Caco-2 (cell line): ENCODE measurements at places on chromosomes 3 and 15.
A peak's percentile ranks its signal among the peaks of the same experiment; 100 is the strongest.

GRCh38 chr3:69684309-69684961, 54.8 kb upstream of the MITF start:
- DNase-seq: no peak

- no peak for DNase-seq
Observed at GRCh38 chr3:24263069-24263668, 231.5 kb downstream of the THRB start.

- DNase-seq: no peak
Observed at GRCh38 chr3:99818818-99819217, 1.2 kb downstream of the CMSS1 start.

DNA sequence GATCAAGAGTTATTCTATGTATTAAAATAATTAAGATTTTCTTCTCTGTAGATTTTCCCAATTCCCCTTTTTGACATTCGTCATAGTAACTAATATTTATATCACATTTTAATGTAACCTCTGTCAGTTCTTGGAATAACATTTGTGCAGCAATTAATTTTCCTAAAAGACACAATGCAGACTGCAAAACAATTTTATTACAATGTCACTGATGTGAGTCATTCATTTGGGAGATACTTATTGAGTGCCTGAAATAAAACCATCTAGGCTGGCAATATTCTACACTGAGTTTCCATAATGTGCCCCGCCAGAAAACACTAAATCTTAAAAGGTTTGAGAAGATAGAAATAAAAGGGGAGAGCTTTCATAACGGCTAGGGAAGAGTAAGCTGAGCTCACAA, 6.7 kb upstream of the USP13 start:
- no peak for DNase-seq

DNA sequence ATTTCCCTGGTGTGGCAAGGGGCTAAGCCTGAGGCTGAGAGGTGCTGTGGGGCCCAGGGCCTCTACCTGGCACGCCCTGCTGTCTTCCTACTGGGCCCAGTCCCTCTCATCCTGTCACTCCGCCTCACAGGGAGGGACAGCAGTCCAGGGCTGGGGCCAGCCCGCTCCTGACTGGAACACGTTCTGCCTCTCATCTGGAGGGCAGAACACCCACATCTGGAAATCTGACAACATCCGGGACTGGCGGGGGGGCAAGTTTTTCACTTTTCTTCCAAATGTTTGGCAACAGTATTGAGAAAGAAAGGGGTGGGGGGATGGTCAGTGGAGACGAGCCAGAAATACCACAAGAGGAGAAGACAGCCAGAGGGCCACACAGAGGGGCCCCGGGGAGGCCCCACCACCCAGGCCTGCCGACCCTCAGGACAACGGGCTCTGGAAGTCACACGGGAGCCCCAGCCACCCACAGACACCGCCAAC, 1.8 kb upstream of the MYL3 start:
- DNase-seq: peak; percentile 49

- no peak for DNase-seq
Observed at GRCh38 chr3:62073038-62073437, 300.3 kb downstream of the FEZF2 start.

GRCh38 chr3:55059027-55059629, 131.3 kb upstream of the LRTM1 start:
- no peak for DNase-seq

- DNase-seq: no peak
Observed at GRCh38 chr3:10349801-10350200, 28.9 kb upstream of the SEC13 start.

DNA sequence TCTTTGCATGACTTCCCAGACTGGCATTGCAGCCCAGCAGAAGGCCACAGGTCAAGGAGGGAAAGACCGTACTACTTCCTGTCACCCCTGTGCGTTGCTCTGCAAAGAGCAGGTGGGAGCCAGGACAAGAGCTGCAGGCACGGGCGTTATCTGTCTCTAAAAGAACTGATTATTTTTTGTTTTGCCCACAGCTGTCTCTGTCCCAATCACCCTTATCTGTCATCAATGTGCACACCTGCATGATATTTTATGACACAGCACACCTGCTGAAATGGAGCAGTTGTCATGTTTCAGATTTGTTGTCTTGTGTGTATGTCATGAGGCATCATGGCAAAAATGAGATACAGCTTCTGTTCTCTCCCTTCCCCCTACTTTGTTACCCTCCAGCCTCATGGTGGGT, 58.8 kb downstream of the SLCO3A1 start:
- DNase-seq: no peak

DNA sequence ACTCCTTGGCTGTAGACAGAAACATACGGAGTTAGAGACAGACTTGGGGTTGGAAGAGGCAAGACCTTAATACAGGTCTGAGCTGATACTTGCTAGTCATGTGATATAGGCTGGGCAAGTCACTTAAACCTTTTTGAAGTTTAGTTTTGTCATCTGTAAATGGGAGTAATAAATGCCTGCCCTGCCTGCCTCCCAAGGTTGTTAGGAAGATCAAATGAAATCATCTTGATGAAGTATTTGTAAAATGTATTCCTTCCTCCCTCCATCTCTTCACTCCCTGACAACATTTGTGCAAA, 2.9 kb downstream of the PXK start:
- no peak for DNase-seq

- DNase-seq: no peak
Observed at GRCh38 chr3:44326019-44326418, 12.5 kb upstream of the TCAIM start.

GRCh38 chr3:14418296-14419250, 16.2 kb downstream of the SLC6A6 start:
- DNase-seq: peak; percentile 89

- no peak for DNase-seq
Observed at GRCh38 chr3:125035217-125035616, 20.6 kb downstream of the HEG1 start.

DNA sequence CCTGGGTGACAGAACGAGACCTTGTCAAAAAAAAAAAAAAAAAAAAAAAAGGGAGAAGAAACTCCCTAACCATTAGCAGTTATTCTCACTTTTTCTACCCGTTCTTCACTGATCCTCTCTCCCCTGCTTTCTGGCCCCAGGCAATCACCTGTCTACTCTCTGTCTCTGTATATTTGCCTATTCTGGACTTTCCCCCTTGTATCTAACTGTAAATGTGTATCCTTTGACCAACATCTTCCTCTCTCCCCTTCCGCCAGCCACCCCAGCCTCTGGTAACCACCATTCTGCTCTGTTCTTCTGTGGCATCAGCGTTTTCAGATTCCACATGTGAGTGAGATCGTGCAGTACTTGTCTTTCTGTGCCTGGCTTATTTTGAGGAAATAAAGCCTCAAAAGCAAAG, 6.9 kb downstream of the CYFIP1 start:
- DNase-seq: peak; percentile 76

DNA sequence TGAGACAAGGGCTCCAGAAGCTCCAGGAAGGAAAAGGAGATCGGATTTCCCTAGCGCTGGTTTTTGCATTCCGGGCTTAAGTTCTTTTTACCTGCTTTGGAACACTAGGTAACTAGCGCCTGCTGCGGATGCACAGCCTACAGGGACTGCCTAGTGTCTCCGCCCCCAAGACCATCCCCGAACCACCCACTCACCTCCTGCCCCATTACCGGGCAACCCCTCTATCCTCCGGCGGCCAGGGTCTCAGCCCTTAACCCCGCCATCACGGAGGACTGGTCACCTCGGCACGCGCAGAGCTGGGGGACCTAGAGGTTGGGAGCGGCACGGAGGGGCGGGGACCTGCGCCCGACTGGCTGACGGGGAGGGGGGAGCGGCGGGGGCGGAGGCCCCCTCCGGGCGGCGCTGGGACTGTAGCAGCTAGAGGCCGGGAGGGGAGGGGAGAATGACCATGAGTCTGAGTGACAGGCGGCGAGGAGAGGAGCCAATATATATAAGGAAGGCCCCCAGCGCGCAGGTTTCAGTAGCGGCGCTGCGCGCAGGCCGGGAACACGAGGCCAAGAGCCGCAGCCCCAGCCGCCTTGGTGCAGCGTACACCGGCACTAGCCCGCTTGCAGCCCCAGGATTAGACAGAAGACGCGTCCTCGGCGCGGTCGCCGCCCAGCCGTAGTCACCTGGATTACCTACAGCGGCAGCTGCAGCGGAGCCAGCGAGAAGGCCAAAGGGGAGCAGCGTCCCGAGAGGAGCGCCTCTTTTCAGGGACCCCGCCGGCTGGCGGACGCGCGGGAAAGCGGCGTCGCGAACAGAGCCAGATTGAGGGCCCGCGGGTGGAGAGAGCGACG, at the start of gene DLL4:
DLL4 (plus strand) TSS at position 520 of the 839 bp plus-strand sequence. CDS start 329 bp downstream, outside the sequence.
- peak; percentile 94 for DNase-seq

GRCh38 chr15:34696506-34696905, 58.3 kb downstream of the GJD2 start:
- no peak for DNase-seq

DNA sequence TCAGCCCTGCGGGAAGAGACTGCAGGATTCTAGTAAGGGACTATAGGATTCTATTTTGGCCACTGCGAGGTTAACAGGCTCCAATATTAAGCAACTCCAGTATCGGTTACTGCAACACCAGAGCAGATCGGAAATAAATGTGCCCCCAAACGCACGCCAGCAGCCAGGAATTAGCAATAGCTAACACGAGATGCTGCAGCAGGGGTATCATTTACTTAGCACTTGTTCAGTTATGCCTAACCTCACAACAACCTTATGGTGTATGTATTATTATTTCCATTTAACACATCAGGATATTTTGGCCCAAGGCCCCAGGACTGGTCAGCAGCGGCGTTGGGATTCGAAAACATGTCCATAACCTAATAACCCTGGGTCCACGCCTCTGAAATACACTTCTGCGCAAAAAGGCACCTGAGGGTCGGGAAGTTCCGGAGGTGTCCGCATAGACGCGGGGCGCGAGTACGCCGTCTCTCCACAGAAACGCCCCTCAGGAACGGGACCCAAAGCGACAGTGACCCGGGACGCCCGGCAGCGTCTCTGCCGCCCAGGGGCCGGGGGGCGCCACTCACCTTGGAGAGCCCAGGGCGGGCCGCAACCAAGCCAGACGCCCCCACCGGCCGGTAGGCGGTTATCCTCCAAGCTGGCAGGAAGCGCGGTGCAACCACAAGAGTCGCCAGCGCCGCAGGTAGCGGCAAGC, 681 bp downstream of the PIK3CB start:
- DNase-seq: peak; percentile 69

- DNase-seq: no peak
Observed at GRCh38 chr15:50180091-50180490, 1.9 kb upstream of the SLC27A2 start.

DNA sequence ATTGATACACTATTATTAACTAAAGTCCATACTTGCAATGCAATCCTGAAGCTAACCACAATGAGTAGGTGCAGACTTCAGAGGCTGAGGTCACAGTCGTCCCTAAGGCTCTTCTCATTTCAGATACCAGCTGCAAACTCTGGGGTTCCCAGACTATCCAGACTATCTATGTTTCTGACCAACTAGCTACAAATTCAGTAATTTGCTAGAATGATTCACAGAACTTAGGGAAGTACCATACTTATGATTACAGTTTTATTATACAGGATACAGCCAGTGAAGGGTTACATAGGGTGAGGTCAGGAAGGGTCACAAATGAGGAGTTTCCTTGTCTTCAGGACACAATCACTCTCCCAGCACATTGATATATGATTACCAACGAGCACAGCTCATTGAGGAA, 36.5 kb downstream of the PPM1L start:
- DNase-seq: no peak

DNA sequence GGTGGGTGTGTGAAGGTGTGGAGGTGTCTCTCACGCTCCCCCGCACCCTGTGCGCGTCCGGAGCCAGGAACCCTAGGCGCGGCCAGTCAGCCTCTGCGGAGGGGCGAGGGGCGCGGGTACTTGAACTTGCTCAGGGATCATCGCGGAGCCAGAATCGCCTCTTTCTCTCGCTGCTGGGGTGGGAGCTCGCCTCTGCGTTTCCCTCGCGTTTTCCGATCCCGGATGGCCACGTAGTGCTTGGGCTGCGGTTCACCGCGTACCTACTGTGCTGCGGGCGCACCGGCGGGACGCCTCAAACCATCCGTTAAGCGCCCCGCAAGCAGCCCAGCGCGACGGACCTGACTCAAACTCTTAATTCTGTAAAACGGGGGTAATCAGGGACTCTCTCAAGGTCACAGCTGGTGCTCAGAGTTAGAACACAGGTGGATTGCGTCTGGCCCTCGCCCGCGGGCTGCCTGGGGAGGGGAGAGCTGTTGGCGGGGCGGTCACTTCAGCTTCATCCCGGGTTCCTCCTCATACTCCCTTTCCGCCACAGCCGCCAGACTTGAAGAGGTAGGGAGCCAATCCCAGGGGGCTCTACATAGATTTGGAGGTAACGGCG, 686 bp downstream of the MYRIP start:
- DNase-seq: peak; percentile 2

- DNase-seq: peak; percentile 94
Observed at GRCh38 chr3:156826144-156826895, at the start of gene LEKR1. TSS of gene LEKR1 (plus strand) at chr3:156826353. CDS start at chr3:156829330, 2,977 bp downstream.

- no peak for DNase-seq
Observed at GRCh38 chr3:69320871-69321271, 65.0 kb downstream of the FRMD4B start.

- no peak for DNase-seq
Observed at GRCh38 chr3:98726084-98726483, 37.1 kb upstream of the ST3GAL6 start.

- DNase-seq: no peak
Observed at GRCh38 chr3:51141573-51141972, 243.5 kb upstream of the MANF start.

GRCh38 chr15:38186507-38186906, 66.1 kb upstream of the SPRED1 start:
- DNase-seq: no peak

GRCh38 chr15:71649894-71650293, 160.5 kb upstream of the NR2E3 start:
- DNase-seq: no peak

DNA sequence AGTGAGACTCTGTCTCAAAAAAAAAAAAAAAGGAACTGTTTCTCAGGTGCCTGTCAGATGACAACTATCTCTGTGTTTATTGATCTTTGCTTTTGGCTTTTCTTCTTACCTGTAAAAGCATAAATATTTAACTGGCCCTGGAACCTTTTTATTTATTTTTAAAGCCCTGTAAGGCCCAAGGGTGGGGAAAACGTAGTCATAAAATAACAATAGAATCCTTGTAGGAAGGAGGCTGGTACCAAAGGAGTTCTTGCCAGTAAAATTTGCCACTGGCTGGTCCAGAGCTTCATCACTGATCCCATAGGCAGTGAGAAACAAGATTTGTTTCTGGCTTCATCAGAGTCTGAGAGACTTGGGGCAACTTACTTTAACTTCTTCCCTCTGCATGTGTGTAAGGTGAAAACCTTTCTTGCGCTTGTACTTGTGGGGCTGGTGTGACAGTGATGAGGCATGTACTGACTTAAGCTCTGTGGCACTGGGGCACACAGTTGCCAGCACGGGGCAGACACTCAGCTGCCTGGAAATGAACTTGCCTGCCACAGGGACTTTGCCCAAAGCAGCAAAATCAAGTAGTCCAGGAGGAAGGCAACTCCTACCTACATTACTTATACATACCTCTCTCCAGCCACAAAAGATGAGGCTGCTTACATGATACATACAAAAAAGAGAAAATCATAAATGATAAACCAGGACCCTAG, 19.6 kb downstream of the B4GALT4 start:
- DNase-seq: no peak

- no peak for DNase-seq
Observed at GRCh38 chr3:53820084-53820483, 26.1 kb downstream of the CHDH start.

- DNase-seq: no peak
Observed at GRCh38 chr3:8576841-8577571, 67.6 kb downstream of the SSUH2 start.
